ENCODE measurements at places on chromosomes 6 and 20.

GRCh38 chr20:46022411-46023147, 6.4 kb upstream of the SLC12A5 start:
- DNase-seq = peak; percentile 64

- DNase-seq = no peak
Measured at GRCh38 chr6:74181471-74181870, 485.5 kb downstream of the CD109 start.

DNA sequence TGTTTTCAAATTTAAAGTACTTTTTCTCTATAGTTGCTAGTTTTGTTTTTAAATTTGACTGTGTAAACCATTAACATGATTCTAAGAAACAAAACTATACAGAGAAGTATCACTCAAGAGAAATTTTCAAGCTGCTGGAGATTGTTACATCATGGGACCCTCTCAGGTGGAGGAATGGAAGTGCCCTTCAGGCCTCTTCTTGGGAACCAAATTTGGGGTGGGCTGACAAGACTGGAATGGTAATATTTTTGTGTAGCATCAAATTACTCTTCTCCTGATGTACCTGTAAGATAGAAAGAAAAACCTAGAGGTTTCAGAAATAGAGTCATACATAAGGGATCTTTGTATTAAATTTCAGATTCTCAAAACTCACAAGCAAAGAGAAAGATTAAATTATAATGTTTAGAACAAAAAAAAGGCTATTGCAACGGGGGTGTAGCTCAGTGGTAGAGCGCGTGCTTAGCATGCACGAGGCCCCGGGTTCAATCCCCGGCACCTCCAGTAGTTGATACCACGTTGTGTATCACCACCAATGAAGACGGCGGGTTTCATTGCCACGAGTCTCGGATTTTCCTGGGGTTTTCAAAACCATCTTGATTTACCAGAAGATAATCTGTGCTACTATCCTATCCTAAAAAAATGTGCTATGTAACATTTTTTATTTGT, 193.7 kb downstream of the GPX5 start:
- DNase-seq = no peak

DNA sequence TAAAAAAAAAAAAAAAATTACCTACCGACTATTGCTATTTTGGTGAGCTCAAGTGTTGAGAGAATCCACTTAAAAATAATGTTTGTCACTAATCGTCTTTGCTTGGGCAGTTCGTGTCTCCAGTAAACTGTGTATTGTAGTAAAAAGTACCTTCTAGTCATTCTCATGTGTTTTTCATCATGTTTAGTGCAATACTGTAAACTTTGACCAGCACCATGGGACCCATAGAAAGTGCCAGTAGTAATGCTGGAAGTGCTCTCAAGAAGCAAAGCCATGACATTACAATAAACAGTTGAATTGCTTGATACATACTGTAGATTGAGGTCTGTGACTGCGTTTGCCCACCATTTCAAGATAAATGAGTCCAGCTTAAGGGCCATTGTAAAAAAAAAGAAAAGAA, 395.2 kb downstream of the BCKDHB start:
- no peak for DNase-seq

- DNase-seq = no peak
Measured at GRCh38 chr6:1020837-1021236, 291.1 kb upstream of the FOXQ1 start.

DNA sequence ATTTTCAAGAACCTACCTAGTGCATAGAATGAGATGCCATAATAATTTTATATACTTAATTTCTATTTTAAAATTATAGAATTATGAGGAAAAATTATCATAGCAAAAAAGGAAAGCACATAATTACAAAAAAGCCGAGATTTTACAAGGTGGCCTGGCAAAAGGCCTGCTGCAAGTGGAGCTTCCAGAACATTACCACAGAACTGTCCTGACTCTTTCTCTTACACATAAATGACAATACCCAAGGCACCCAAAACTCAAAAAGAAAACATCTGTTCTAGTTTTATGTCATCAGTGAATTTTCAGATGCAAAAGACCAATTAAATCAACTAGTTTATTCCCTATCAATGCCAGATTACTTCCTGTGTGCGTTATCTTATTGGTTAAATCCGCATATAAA, 74.2 kb downstream of the FILIP1 start:
- no peak for DNase-seq

GRCh38 chr20:48217190-48217589, 431.9 kb upstream of the SULF2 start:
- DNase-seq = no peak
